Breast epithelium (tissue), 4 donors: ENCODE measurements at places on chromosomes 2 and 18.
A peak's percentile ranks its signal among the peaks of the same experiment; 100 is the strongest.

DNA sequence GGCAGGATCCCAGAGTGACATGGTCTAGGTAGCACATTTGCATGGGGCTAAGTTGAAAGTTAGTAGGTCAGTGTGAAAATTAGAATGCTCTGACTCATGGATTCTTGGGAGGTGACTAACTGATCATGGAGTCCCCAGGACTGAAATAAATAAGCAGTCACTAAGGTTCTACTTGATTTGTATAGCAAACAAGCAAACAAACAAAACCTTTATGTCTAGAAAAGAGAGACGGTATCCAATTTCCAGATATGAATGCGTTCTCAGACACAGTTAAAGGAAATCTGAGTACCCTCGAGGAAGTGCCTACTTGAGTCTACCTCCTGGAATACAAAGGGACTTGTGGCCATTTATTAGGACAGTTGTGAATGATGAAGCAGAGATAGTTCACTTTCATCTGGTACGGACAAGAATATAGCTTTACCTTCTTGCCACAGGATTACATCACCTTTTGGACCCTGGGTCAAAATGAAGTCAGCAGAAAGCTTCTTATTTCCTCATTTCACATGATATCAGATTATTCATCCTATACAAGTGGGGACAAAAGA, 54.3 kb upstream of the AGPS start:
- DNase-seq, result no peak
- no peaks in the 10 kb centered on the region for H3K27me3 ChIP-seq
- no peak overlapping the region for H3K27ac ChIP-seq
- no peaks in the 10 kb centered on the region for H3K36me3 ChIP-seq
- H3K4me1 ChIP-seq, result no peaks in the 10 kb centered on the region
- no peak overlapping the region for H3K4me3 ChIP-seq

DNA sequence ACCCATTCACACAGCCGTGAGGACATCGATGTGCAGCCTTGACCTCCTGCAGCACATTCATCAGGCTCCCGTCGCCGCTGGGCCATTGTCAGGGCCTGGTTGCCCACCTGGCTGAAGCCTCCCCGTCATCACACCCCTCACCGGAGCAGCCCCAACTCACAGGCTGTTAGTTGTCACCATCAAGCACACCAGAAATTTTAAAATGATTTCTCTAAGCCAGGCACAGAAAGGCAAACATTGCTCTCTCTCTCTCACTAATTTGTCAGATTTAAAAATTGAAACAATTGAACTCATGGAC, 167.1 kb downstream of the RTP5 start:
- H3K27me3 ChIP-seq, result no peaks in the 10 kb centered on the region
- H3K27ac ChIP-seq, result no peak overlapping the region
- H3K4me1 ChIP-seq, result no peaks in the 10 kb centered on the region
- no peak overlapping the region for H3K4me3 ChIP-seq
- no peaks in the 10 kb centered on the region for H3K36me3 ChIP-seq

DNA sequence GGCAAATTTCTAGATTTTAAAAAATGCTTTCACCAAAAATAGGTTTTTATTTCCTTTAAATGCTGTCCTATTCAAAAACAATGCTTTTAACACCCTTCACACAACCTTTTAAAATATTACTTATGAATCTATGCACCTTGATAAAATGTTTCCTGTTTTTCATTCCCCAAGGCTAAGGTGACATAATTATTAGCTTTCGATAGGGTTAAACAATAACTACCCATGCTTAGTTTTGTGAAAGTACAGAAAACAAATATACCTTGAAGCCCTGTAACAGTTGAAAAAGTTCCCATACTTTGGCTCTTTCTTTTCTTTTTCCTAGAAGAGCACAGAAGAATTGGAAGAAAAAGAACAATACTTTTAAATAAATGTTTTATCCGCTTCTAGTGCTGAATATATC, 54.9 kb upstream of the ITPRID2 start:
- no peaks in the 10 kb centered on the region for H3K27me3 ChIP-seq
- H3K27ac ChIP-seq, result no peak overlapping the region
- no peaks in the 10 kb centered on the region for H3K36me3 ChIP-seq
- no peak for DNase-seq

- H3K4me3 ChIP-seq, result no peak overlapping the region
- H3K36me3 ChIP-seq, result no peaks in the 10 kb centered on the region
- no peak overlapping the region for H3K27ac ChIP-seq
- no peaks in the 10 kb centered on the region for H3K27me3 ChIP-seq
- no peaks in the 10 kb centered on the region for H3K4me1 ChIP-seq
- no peak for DNase-seq
Measured at GRCh38 chr2:122157158-122157557, 401.7 kb downstream of the TSN start.

DNA sequence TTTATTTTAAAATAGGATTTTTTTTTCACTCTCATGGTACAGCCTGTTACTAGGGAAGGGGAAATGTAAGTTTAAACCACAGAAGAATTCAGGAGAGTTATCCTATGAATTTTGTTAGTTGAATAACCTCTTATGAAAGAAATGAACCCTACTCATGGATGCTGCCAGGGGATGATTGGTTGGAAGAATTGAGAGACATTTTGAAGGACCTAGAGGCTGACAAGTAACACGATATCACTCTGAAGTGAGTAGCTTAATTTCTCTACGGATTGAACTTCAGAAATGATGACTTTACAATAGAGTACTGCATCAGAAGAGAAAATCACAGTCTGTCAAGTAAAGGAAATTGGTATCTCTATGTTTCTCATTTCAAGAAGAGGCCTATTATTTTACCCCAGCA, 1346.2 kb downstream of the SUCLG1 start:
- H3K27me3 ChIP-seq, result no peaks in the 10 kb centered on the region
- no peak for DNase-seq
- H3K4me1 ChIP-seq, result no peaks in the 10 kb centered on the region
- no peak overlapping the region for H3K4me3 ChIP-seq
- no peaks in the 10 kb centered on the region for H3K36me3 ChIP-seq

DNA sequence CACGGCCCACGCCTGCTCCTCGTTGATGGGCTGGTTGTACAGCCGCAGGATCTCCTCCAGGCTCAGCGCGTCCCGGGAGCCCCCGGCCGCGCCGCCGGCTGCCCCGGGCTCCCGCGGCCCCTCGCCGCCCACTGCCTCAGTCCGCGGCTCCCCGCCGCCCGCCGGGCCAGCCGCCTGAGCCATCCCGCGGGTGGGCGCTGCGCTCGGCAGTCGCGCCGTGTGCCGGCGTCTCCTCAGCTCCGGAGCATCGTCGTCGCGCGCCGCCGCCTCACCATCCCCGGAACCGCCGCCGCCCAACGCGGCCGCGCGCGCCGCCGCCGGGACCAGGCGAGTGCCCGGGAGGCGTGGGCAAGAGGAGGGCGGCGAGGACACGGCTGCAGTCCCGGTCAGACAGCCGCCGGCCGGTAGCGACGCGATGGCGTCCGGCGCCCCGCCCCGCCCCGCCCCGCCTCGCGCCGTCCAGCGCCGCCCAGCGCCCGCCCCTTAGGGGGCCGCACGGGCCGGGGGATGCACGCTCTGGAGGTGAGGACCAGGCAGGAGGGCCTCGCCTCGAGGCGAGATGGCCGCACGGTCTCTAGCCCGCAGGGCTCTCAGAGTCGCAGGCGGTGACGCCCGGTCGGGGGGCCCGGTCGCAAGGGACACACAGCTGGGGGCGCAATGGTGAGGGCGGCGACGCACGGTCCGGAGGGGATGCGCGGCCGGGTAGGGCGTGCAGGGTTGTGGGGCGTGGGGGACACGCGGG, at the start of gene SPIRE1:
TSS of gene SPIRE1 (minus strand) at position 424 of the 742 bp plus-strand sequence. CDS start at position 183, 241 bp downstream.
- no peak for DNase-seq
- H3K4me3 ChIP-seq, result peak within 1 kb of the TSS; percentile 79
- H3K27me3 ChIP-seq, result no peaks in the 10 kb centered on the region
- no peaks in the 10 kb centered on the region for H3K36me3 ChIP-seq

DNA sequence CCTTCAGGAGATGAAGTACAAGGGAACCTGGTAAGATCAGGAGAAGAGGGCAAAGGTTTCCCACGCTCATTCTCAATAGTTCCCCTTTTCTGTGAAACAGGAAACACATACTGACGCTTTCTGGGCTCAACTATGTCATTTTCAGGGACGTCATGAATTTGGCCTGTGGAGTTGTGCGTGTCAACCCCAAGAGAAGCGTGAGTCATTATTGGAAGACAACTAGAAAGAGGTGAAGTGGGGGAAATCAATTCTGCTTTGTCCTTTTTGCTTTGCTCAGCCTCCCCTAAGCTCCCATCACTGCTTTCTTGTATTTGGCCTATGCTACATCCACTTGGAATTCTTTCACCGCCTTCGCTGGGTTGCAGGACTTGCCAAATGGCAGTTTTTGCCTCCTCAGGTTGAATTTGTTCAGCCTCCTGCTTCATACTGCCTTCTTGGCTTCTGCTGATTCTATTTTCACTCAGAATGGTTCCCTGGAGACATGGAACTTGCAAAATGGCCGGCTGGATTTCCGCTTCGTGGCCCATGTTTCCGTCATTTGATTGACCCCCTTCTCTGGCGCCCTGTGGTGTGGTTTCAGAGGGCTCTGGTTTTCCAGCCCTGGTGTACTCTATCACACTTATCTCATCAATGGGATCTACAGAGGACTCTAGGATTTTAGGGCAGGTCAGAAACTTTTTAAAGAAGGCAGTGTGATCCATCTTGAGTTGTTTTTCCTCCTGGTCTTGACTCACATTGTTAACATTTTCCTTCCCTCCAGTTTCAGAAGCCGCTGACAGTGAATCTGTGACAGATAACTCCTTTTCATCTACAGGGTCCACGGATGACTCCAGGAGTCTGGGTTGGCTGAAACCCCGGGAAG, 93.3 kb downstream of the ALPK2 start:
- H3K27ac ChIP-seq, result no peak overlapping the region
- no peak overlapping the region for H3K4me3 ChIP-seq
- H3K27me3 ChIP-seq, result no peaks in the 10 kb centered on the region
- no peak for DNase-seq
- no peaks in the 10 kb centered on the region for H3K4me1 ChIP-seq

GRCh38 chr18:75799449-75800330, 372.2 kb upstream of the SMIM21 start:
- no peaks in the 10 kb centered on the region for H3K27me3 ChIP-seq
- H3K27ac ChIP-seq, result no peak overlapping the region
- no peak overlapping the region for H3K4me3 ChIP-seq
- DNase-seq, result no peak
- no peaks in the 10 kb centered on the region for H3K36me3 ChIP-seq

DNA sequence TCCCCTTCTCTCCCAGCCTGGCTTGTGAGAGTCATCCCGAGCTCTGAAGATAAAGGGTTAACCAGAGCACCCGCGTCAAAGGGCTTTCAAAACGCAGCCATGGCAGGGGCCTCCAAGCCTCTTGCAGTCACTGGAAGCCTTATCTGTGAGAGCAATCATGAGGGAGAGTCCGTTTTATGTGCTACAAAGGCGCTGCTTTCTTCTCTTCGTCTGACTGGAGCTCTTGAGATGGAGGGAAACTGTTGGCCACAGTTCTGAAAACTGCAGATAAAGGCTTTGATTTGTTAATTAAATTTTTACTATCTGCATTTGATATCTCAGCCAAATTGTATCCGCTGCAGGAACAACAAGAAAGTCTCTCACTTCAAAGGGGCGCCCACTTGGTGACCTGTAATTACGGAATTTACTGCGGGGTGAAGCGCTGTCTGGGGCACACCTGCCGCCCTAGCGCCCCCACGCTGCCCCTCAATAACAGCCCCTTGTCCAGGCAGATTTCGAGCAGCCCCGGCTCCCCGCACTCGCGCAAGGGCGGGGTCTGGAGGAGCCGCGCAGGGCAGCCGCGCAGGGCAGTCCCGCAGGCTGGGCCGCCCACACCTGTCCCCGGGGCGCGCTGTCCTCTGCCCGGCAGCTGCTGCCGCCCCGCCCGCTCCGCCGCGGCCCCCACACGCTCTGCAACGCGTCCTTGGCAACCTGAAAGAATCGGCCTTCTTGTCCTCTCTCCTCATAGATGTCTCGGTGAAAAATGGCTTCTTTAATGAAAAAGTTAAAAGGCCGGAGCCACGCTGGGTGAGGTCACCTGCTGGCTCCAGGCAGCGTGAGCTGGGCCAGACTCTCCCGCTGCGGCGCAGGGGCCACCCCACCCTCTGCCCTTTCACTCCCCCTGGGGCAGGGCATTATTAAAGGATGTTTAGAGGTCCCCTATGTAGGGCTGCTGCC, 217.9 kb downstream of the VAPA start:
- H3K27me3 ChIP-seq, result no peaks in the 10 kb centered on the region
- no peak for DNase-seq
- H3K4me1 ChIP-seq, result no peaks in the 10 kb centered on the region
- H3K4me3 ChIP-seq, result peak overlapping the region; percentile 51

DNA sequence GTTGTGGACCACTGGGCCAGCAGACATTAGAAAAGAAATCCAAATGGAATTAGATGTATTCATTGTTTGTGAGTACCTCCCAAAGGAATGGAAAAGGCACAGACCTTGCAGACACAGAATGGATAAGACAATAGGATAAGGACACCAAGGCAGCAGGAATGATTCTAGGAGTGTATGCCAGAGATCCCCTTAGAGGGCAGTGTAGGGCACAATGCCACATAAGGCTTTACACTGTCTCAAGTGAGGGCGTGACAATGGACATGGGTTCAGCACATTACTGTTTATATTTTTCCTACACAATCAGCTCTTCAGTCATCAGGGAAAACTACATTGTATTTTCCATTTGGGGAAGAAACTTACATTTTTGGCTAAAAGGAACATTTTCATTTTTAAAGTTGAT, 250.9 kb downstream of the PTH2R start:
- H3K4me3 ChIP-seq, result no peak overlapping the region
- H3K36me3 ChIP-seq, result no peaks in the 10 kb centered on the region
- no peak for DNase-seq
- H3K27ac ChIP-seq, result no peak overlapping the region
- H3K4me1 ChIP-seq, result no peaks in the 10 kb centered on the region

DNA sequence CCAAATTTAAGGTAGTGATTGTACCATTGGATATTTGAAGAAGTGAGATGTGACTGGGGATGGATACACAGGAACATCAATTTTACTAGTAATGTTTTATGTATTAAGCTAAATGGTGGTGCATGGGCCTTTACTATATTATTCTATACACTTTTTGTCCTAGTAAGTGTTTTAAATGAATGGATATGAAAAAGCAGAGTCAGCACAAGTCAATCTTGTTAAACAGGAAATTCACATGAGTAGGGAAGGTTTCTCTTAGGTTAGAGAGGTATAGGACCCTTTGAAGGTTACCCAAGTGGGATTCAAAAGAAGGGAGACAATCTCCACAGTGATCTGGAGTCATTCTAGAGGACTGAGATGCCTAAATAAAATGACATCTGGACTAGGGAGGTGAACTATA, 71.8 kb upstream of the NCKAP5 start:
- H3K4me1 ChIP-seq, result no peaks in the 10 kb centered on the region
- no peaks in the 10 kb centered on the region for H3K27me3 ChIP-seq
- no peak overlapping the region for H3K4me3 ChIP-seq
- H3K36me3 ChIP-seq, result no peaks in the 10 kb centered on the region
- H3K27ac ChIP-seq, result no peak overlapping the region
- no peak for DNase-seq
